Stimulated activated CD4-positive, alpha-beta T cell treated with anti-CD3 and anti-CD28 coated beads, Interleukin-4, amount 100 ng/mL, for 24 hours (primary cell): ENCODE measurements at places on chromosomes 6 and 20.

GRCh38 chr20:48759631-48760245 lies 68.1 kb downstream of the PREX1 start:
- no peak for DNase-seq

DNA sequence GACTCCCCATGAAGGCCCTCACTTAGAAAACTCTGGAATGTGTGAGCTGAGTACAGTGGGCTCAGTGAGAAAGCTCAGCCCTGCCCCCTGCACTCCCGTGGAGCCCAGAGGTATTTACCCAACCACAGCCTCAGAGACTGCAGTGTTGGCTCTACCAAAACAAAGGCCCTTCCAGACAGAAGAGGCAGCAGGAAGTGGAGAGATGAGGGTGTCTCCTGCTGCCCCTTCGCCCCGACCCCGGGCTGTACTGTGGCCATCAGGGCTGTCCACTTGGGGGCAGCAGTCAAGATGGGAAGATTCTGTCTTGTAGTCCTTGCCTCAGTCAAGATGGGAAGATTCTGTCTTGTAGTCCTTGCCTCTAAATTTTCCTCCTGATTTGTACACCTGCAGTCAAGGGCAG lies 341.3 kb downstream of the TAF4 start:
- DNase-seq: no peak

- DNase-seq: no peak
Measured at GRCh38 chr6:136739501-136739900, 52.8 kb downstream of the MAP3K5 start.

DNA sequence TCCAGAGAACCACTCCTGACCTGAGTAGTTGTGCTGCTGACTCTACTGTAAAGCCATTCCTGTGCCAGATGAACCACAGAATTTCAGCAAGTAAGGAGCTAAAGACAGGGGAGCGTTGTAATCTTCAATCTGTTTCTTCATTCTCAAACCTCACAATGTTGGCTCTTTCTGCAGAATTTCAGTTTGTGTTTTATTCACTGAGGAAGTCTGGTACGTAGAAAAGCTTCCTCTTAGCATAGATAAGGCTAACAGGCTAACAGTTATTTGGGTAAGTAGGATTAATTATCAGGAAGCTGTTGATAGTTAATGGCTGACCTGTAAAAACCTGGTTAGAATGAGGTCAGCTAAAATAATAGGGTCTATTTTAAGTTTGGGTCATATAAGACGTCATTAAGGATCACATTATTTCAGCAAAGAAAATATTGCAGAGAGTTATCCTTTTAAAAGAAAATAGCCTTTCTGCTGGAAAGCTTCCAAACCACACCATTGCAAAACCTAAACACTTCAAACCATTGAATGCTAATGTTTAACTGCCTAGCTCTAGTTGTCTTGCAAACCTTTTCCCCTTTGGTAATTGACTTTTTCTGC lies 14.1 kb upstream of the TENT5A start:
- DNase-seq: no peak

GRCh38 chr6:36098920-36099647 lies 31.2 kb upstream of the MAPK13 start:
- DNase-seq: no peak

DNA sequence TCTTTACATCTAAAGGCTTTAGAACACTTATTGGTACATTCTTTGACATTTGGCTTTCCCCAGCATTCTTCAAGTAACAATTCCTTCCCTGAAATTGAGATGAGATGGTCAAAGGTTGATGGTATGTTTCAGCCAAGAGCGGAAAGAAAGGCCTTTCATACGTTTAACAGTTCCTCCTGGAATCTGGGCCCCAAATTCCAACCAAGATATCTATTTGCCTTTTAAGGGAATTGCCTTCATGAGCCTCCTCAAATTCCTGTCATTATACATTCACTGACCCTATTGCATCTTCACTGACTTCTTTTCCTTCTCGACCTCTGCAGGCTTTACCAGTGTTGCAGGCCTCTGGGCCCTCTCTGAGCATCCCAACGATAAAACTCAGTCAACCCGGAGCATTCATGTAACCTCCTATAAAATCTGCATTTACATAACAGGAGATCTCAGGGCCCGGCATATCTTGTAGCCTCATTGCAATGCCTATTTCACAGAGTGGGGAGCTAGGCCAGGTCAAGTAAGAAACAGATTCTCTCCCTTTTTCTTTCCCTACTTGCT lies 18.3 kb upstream of the WFDC9 start:
- DNase-seq: no peak
